GM23338 (cell line): ENCODE measurements at places on chromosomes 1 and 21.

- no peak for DNase-seq
These were observed 66.0 kb downstream of the COL18A1 start for GRCh38 chr21:45470773-45471524.

DNA sequence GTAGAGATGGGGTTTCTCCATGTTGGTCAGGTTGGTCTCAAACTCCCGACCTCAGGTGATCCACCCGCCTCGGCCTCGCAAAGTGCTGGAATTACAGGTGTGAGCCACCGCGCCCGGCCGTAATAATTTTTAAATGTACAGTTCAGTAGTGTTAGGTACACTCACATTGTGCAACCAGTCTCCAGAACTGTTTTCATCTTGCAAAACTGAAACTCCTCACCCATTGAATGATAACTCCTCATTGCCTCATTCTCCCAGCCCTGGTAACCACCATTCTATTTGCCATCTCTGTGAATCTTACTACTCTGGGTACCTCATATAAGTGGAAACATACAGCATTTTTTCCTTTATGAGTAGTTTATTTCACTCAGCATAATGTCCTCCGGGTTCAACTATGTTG lies 3.4 kb downstream of the NLRP3 start:
- no peak for DNase-seq

- DNase-seq: no peak
These were observed 182.4 kb downstream of the DISC1 start for GRCh38 chr1:231808990-231809389.

- DNase-seq: peak; percentile 92
These were observed 54.0 kb downstream of the OLFML3 start for GRCh38 chr1:114033216-114033706.

- DNase-seq: no peak
These were observed 294.8 kb downstream of the PCP4 start for GRCh38 chr21:40162075-40162474.

GRCh38 chr1:224259986-224260385 lies 70.0 kb downstream of the NVL start:
- no peak for DNase-seq

GRCh38 chr21:46368533-46369285 lies 44.8 kb downstream of the PCNT start:
- no peak for DNase-seq

DNA sequence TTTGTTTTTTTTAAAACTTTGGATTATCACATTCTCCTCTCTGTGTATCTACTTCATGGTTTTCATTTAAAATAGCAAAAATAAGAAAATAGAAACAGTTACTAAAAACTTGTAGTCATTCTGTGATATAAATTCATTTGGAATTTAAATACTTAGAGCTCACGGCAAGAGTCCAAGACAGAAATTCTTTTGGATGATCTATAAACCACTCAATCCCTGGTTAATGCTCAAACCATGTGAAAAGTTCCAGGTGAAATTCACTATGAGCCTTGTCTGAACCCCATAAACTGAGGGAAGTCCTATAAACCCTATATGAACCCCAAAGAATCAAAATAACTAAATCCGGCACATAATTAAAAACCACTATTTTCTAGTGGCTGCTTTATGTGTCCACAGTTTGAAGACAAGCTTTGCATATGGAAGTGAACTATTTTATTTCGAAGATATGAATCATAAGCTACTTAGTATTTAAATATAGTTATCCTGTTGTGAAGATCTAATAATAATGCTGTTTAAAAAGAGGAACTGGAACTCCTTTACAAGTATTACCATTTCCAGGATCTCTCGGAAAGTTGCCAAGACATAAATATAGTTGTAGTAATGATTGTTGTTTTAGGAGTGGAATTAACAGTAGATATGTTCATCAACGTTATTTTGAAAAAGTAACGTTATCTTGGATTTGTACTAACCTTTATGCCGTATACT lies 163.5 kb downstream of the NFIA start:
- DNase-seq: no peak

GRCh38 chr1:206706298-206706791 lies 21.6 kb downstream of the MAPKAPK2 start:
- DNase-seq: peak; percentile 47

- DNase-seq: no peak
These were observed 272.9 kb upstream of the C1orf105 start for GRCh38 chr1:172147541-172147940.

DNA sequence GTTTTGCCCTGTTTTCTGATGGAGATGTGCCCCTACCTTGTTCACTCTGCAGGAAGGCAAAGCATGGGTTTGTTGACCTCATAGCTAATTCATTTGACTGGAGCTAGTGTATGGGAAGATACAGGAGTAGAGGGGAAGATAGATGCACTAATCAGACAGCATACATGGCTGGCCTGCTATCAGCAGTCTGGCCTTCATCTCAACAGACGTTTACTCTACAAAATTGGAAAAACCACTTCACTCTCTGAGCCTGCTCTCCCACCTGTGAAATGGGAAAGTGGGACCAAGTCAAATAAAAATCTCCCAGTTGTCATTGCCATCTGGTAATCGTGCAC lies 235.2 kb upstream of the RAB4A start:
- no peak for DNase-seq
